ENCODE measurements at places on chromosomes 7 and 10. TPM values are rescaled to one million over a fixed set of nuclear protein-coding genes. Genes with fewer than 3 reads are reported as not detected.

Gene PNLIPRP3
- not detected for total RNA-seq

Gene OSBPL3
- total RNA-seq, result 14.2 TPM

Gene FFAR4
- not detected for total RNA-seq

Gene ATOH7
- total RNA-seq, result not detected

Gene ZNF425
- total RNA-seq, result 2.7 TPM

Gene CCL24
- not detected for total RNA-seq

Gene EMX2
- total RNA-seq, result not detected

Gene NPSR1
- not detected for total RNA-seq

Gene BLNK
- total RNA-seq, result not detected

Gene RBP3
- not detected for total RNA-seq

Gene OR2A1
- total RNA-seq, result not detected

Gene COL26A1
- not detected for total RNA-seq

Gene KIF5B
- total RNA-seq, result 106 TPM

Gene AS3MT
- 0.54 TPM for total RNA-seq

Gene VSTM4
- 0.65 TPM for total RNA-seq

Measured in dermis lymphatic vessel endothelial cell (primary cell).